Astrocyte of the cerebellum (primary cell): ENCODE measurements at places on chromosomes 16 and 17.
A peak's percentile ranks its signal among the peaks of the same experiment; 100 is the strongest.

GRCh38 chr16:58661199-58661830 lies 23.3 kb downstream of the SLC38A7 start:
- DNase-seq = peak; percentile 76

DNA sequence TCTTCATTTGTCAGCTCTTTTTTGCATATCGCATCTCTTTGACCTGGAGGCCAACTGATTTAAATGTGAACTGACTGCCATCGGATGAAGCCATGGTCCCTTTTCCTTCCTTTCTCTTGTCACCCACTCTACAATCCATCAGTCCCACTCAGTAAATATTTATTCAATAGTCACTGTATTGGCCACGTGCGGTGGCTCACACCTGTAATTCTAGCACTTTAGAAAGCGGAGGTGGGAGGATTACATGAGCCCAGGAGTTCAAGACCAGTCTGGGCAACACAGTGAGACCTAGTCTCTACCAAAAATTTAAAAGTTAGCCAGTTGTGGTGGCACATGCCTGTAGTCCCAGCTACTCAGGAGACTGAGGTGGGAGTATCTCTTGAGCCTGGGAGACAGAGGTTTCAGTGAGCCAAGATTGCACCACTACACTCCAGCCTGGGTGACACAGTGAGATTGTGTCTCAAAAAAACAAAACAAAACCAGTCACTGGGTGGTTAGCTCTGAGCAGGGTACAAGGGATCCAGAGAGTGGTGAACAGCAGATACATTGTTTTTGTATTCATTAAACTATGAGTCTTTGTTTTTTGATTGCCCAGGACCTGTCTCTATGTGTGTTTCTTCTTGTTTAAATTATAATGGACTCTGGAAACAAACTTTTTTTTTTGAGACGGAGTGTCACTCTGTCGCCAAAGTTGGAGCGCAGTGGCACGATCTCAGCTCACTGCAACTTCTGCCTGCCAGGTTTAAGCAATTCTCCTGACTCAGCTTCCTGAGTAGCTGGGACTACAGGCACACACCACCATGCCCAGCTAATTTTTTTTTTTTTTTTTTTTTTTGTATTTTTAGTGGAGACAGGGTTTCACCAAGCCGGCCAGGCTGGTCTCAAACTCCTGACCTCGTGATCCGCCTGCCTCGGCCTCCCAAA lies 6.9 kb downstream of the PHAF1 start:
- no peak for DNase-seq

DNA sequence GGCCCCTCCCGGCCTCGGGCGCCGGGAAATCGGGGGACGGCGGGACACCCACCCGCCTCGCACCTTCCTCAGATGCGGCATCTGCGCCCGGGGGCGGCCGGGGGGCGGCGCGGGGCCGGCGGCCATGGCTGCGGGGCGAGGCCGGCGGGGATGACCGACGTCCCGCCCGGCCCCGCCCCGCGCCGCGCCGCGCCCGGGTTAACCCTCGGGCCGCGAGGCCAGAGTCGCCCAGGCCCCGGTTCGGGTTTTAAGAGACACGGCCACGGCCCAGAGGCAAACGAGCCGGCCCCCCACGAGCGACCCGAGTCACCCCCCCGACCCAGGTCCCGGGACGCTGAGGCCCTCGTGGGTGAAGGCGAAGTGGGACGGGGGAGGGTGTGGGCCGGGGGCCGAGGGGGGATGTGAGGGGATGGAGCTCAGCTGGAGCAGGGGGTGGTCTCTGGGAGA lies at the start of gene RGS11:
RGS11 (minus strand) TSS at position 159 of the 447 bp plus-strand sequence; CDS start at position 126, 33 bp downstream.
- no peak for DNase-seq

DNA sequence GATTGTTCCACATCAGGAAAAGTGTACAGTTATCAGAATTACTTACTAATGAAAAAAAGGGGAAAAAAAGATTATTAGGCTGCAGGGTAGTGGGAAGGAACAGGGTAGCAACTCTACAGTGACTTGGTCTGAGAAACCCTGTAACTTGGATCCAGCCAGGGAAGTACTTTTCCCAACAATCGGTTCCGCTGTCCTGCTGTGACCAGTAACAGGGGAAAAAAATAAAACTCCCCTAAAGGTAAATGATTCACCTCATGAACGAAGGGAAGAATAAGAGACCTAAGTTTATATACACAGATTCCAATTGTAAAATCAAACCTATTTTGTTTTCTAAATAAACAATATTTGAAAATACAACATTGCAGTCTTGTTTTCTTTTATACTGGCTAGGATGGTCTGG lies 189.9 kb downstream of the WWOX start:
- DNase-seq = no peak

GRCh38 chr16:73057291-73058210 lies 9.6 kb upstream of the ZFHX3 start:
- no peak for DNase-seq

DNA sequence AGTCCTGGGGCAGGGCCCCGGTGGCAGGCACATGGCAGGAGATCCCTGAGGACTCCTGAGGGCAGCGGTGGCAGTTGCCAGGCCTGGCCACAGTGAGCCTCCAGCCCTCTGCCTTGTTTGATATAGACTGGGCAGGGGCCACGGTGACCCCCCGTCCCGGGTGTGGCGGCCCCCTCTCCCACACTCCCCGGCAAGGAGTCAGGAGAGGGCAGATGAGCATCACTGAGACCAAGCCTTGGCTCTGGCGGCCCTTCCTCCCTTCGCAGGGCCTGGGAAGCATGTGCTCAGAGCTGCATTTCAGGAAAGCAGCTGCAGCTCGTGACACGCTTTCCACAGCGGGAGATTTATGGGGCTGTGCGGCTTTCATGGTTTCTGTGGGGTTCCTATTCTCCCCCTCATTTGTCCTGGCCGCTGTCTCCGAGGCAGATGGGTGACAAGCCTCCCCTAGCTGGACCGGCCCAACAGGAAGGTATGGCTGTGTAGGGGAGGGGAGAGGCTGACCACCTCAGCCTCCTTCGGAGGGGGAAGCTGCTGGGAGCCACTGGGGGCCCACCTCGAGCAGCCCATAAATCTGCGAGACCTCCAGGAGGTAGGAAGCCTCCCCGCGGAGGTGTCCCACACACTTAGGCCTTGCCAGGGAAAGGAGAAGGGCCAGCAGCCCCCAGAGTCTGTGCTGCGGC lies 211.4 kb downstream of the NTN1 start:
- DNase-seq = no peak

GRCh38 chr17:21286909-21287702 lies 2.6 kb downstream of the MAP2K3 start:
- no peak for DNase-seq
